Activated naive CD4-positive, alpha-beta T cell treated with anti-CD3 and anti-CD28 coated beads, Interleukin-2, amount 50 U/mL, for 72 hours (primary cell): ENCODE measurements at places on chromosomes 3 and 15.

DNA sequence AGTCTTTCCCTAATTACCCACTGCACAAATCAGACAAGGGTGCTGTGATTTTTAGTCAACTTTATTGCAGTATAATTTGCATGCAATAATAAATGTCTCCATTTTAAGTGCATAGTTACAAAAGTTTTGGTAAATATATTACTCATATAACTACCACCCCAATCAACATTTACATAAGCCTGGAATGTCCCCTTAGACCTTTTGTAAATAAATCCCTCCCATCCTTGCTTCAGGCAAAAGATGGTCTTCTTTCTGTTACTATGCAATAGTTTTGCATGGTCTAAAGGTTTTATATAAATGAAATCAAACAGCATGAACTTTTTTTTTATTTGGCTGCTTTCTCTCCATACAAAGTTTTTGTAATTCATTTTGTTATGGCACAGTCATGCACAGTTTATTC lies 235.4 kb downstream of the PYDC2 start:
- no peak for DNase-seq

DNA sequence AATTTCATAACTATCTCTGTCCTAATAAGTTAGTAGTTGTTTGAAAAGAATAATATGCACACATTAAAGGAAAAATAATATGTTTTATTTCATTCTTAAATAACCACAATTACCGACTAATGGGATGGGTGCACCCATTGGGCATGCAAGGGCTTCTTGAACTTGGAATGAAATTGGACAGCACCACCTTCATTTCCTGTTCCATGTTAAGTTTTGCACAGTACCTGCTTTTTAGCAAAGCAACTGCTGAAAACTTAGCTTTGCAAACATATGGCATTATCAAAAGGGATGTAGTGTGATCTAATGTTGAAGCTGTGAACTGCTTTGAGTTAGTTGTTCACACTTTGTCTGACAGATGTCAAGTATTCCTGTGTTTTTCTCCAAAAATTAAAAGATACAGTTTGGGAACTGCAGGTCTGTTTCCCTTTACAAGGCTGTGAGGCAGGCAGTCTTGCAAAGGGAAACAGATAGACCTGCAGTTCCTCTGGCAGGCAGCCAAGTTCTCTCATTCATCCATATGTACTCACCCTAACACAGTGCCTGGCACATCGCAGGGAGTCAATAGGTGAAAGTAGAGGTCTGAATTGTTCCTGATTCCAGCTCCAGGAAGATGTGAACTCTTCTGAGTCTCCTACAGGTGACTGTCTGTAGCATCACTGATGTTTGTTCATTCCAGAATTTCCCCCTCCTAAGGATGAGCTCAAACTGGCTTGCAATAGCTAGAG lies 64.3 kb upstream of the GOLGA8B start:
- DNase-seq = no peak

GRCh38 chr15:93459396-93459795 lies 370.4 kb upstream of the RGMA start:
- DNase-seq = no peak

DNA sequence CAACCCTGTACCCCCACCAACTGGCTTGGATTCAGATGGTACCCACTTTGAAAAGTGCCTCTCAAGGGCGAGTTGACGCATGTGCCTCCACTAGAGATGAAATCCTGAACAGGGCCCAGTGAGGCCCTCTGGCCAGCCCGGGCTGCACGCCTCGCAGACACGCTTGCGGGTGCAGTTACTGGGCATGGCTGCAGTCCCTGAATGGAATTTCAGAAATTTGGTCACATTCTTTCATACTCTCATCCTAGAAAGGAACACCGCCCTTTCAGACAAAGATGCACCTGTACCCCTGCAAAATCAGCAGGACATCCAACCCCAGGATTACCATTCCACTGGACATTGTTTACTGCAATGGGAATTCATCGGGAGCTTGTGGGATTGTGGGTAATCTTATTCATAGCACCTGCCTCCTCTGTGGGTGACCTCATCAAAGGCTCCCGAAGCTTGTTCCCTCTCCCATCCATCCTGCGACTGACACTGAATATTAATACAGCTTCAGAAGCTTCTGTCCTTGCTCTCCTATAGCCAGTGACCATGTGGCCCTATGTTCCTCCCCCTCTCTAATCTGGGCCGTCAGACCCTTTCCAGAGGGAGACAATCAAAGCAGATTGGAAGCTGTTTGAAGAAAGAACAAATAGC lies 42.5 kb upstream of the TPM1 start:
- DNase-seq = no peak

GRCh38 chr3:184241447-184242296 lies 7.1 kb downstream of the ALG3 start:
- no peak for DNase-seq

DNA sequence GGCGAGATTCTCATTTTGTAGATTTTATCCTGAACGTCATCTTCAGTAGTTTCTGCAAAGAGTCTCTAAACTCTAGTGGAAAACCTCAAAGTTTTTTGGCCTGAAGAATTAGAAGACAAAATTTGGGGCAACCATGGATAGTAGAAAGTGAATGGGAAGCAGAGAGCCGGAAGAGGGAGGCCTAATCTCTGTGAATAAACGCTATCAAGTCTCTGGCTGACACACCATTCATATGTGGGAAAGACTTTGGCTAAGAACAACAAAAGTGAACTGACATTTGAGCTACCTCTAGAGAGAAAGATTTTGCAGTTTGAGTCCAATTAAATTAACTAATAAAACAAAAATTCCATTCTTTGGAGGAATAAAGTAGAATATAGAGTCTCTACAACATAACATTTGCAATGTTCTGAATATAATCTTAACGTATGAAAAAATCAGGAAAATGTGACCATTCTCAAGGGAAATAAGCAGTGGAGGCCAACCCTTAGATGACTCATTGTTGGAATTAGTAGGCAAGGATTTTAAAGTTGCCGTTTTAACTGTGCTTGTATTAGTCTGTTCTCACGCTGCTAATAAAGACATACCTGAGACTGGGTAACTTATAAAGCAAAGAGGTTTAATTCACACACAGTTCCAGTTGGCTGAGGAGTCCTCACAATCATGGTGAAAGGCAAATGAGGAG lies 184.6 kb downstream of the C3orf38 start:
- DNase-seq = no peak
